ENCODE measurements at places on chromosomes 6 and 20.

DNA sequence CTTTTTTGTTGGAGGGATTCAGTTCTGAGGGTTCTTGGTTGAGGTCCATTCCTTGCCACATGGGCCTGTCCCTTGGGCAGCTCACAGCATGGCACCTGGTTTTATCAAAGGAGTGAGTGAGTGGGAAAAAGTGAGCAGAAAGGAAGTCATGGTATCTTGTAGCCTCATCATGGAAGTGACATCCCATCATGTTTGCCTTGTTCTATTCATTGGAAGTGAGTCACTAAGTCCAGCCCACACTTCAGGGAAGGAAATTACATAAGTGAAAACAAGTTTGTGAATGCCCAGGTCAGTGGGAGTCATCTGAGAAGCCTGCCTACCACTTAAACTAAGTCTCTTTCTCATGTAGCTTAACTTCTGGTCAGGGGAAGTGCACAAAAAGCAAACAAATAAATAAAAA is 32.8 kb upstream of the ZNFX1 start:
- DNase-seq, result no peak

DNA sequence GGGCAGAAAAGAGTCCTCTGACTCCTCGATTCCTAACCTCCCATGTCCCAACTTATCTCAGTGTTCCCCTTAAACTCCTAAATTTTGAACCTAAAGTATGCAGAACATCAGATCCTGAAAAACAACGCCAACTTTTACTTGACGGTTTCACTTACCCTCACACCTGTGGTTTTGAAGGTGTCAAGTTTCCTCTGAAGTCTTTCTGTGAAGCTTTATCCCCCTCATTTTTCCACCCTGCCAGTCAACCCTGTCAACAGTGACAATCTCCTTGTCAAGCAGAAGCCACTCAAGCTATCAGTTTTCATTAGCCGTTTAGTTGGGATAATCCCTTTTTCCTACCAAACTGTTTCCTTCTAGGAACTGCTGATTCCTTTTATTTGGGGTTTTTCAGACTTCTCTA is 245.4 kb upstream of the PREP start:
- no peak for DNase-seq

- no peak for DNase-seq
Measured at GRCh38 chr6:159754401-159754800, 7.4 kb upstream of the ACAT2 start.

DNA sequence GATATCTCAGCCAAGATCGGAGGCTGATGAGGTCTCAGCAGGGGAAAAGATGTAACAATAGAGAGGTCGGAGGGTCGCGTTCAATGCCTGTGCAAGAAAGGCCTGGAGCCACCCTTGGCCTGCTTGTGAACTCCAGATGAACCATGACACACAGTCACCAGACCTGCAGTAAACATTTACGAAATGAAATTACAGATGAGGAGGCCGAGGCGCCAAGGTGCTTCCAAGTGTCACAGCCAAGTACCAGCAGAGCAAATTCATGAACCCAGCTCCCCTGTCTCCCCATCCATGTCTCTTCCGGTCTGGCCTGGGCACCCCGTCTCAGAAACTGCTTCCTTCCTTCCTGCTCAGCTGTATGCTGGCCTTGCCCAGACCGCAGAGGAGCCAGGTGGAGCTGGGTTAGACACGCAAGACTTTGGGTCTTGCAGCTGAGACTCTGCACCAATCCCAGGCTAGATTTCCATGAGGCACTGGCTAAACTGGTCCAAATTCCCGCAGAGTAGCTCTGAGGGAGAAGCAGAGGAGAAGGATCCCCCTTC is 48.1 kb downstream of the CHMP4B start:
- no peak for DNase-seq

- no peak for DNase-seq
Measured at GRCh38 chr6:6678185-6678671, 89.7 kb downstream of the LY86 start.

GRCh38 chr6:1619673-1620503 is 10.2 kb downstream of the FOXC1 start:
- DNase-seq, result no peak

GRCh38 chr6:142222022-142222421 is 75.0 kb downstream of the VTA1 start:
- DNase-seq, result no peak

Measured in hematopoietic multipotent progenitor cell treated with erythropoietin and hydrocortisone succinate and interleukin-3 and kit ligand, for 8 days (in vitro differentiated cells).